ENCODE measurements at places on chromosomes 2 and 18. TPM values are rescaled to one million over a fixed set of nuclear protein-coding genes. Genes with fewer than 3 reads are reported as not detected.

TFCP2L1 gene
- not detected for total RNA-seq

SKOR2 gene
- total RNA-seq = not detected

CPO gene
- under 0.01 TPM for total RNA-seq

CD302 gene
- 7.8 TPM for total RNA-seq

ABHD1 gene
- total RNA-seq = not detected

DSG1 gene
- not detected for total RNA-seq
